ENCODE measurements at places on chromosomes 1 and 21.

GRCh38 chr1:210456731-210457255 lies 128.1 kb downstream of the HHAT start:
- DNase-seq = no peak

DNA sequence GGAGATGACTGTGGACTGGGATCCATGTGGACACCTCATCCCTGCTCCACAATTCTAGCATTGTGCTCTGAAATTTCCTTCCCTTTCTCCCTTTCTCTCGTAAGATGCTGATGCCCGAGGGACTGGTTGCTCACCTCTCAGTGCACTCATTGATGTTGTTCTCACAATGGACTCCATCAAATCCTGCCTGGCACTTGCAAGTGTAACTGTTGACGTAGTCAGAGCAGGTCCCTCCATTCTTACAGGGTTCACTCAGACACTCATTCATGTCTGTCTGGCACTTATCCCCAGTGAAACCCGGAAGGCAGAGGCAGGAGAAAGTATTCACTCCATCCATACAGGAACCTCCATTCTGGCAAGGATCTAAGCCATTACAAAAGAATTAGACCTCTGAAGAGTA lies 45.1 kb upstream of the ADAM30 start:
- DNase-seq = no peak

- no peak for DNase-seq
Measured at GRCh38 chr1:189216886-189217285, 1260.8 kb downstream of the BRINP3 start.

DNA sequence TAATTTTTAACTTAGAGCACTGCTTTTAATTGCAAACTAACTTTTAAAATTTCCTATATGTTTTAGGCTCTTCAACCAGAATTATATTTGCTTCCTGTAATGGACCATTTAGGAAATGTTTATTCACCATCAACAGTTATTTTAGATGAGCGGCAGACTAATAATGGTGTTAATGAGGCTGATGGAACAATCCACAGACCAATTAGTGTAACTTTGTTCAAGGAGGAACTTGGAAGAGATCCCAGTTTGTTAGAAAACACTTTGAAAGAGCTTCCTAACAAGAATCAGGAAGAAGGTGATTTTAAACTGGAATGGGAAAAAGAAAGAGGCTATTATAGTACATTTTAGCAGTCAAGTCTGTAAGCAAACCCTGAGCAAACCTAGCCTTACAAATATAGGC lies 19.4 kb upstream of the GNG5 start:
- DNase-seq = no peak

DNA sequence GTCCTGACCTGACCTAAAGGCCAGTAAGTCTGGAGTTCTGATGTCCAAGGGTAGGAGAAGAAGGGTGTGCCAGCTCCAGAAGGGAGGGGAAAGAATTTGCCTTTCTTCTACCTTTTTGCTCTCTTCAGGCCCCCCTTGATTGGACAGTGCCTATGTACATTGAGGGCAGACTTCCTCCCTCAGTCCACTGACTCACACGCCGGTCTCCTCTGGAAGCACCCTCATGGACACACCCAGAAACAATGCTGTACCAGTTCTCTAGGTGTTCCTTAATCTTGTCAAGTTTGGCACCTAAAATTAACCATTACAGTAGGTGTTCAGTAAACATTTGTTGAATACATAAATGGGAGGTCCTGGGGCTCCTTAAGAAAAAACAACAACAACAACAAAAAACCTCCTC lies 51.0 kb upstream of the POU2F1 start:
- DNase-seq = no peak

GRCh38 chr1:19456968-19457441 lies 28.3 kb downstream of the CAPZB start:
- DNase-seq = no peak

- peak; percentile 56 for DNase-seq
Measured at GRCh38 chr1:223628233-223629125, 37.0 kb downstream of the CAPN8 start.

GRCh38 chr1:164261691-164262240 lies 297.2 kb upstream of the PBX1 start:
- DNase-seq = no peak

DNA sequence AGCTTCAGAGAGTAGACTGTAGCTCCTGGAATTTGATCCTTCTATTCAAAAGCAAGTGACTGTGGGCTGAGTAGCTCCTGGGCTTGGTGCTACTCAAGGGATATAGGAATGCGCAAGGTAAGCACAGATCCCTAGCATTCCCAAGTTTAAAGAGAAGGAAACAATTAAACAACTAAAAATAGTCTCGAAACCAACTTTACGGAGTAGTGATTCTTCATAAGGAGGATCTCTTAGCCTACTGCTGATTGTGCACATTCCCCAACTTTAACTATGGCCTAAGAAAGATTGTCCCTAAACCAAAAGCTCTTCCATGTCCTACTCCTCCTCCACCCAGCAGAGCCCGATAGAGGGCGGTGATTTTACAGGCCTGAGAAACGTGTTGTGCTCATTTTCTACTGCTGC lies 226.5 kb upstream of the CAMK1G start:
- no peak for DNase-seq

DNA sequence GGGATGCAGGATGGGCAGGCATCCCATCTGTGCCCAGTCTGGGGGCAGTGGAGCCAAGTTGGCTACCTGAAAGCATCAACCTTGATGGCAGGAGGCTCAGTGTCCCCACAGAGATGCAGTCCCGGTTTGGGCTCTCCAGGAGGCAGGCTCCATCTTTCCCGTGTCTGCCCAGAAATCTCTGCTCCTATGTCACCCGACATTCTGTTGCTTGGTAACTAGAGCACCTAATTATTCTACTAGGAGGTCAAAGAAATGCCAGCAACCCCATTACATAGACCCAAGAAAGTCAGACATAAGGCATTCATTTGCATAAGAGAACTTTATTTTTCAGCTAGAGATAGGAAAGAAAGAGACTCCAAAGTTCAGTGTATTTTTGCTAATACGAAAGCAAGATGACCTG lies 100.3 kb upstream of the BACE2 start:
- DNase-seq = no peak

GRCh38 chr1:31798086-31798432 lies 17.8 kb downstream of the SPOCD1 start:
- no peak for DNase-seq

- no peak for DNase-seq
Measured at GRCh38 chr1:13549521-13549920, 34.1 kb upstream of the PDPN start.

- peak; percentile 43 for DNase-seq
Measured at GRCh38 chr21:45403825-45404729, 888 bp upstream of the COL18A1 start.

DNA sequence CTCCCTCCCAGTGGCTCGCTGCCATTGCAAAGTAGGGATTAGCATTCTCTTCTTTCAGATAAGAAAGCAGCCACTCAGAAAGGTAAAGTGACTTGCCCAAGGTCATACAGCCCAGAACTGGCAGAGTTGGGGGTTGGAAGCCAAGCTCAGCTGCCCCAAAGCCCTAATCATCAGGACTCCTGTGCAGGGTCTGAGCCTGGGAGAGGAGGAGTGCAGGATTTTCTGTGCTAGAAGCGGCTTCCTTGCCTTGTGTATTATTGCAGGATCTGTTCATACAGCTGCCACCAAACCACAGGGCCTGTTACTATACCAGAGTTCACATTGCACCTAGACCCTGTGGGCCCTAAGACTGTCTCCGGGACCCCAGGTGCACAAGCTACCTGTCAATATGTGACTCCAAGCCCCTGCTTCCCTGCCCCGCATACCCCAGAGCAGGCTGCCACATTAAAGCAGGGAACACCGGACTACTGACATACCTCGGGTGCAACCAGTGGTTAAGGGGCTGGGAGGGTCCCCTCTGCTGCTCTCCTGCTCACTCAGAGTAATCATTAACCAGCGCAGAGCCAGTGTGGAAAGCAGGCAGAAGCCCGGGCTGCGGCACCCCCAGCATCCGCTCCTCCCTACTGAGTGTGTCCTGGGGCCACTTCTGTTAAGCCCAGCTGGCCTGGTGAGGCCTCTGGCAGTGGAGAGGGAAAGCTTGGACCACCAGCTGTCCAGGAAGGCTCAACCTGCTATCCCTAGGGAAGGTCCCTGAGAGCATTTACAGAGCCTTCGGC lies 15.8 kb downstream of the HSPG2 start:
- no peak for DNase-seq

DNA sequence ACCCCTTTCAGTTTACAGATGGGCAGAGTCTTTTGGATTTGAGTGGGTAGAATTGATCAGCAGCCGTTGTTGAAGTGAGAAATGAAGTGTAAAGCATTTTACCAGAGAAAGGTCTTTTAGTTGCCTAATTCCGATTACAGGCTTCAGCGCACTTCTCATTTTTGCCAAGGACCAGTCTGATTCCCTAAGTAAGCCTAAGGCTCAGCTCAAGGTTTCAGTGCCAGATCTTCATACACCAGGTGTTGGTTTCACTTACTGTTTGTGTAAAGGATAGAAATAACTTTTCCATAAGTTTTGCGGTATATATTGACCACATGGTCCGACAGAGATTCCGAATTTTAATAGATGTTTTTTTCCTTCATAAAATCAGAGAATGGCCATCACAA lies 83.9 kb upstream of the BMP8A start:
- no peak for DNase-seq

DNA sequence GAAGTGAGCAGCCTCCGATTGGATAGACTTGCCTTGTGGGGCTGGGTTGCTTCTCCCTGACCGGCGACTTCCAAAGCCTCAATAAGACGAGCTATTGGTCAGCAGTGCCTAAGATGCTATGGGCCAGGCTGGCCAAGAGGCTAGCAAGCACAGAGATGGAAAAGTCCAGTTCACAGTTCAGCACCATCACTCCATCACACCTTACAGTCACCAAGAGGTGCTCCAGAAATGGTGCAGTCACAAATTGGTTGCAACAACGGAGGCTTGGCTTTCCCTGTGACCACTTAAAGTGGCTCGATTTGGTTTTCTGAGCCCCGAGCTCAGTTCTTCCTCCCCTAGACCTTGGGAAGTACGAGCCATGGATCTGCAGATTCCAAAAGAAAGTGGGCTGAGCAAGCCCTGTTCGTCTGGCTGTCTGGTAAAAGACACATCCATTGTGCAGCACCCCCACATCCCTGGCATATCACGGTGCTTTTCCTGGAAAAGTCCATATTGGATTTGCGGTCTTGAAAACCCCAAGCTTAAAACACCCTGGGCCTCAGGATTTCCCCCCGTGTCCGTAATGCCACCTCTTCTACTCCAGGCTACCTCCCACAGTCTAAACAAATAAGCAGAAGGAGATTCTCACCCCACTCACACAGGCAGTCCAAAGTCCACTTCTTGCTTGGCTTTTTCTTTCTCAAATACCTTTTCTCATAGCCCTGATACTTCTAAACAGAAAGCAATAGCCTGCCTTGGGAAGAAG lies 1.3 kb downstream of the SLAMF1 start:
- DNase-seq = no peak

DNA sequence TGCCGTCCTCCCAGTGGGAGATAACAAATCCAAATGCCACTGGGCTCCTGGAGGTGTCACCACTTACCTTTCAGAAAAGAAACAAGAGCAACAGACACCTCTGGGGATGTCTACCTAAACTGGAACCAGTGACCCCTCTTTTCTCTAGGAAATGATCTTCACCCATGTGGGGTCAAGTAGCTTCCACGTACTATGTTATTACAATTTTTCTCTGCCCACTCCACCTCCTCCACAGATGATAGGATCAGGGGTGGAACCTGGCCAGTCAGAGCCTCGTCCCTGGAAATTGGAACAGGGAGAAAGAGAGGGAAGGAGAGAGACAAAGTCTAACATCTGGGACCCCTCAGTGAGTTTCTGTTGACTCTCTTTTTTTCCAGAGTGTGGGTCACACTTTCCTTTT lies 50.1 kb downstream of the H3-3A start:
- no peak for DNase-seq

DNA sequence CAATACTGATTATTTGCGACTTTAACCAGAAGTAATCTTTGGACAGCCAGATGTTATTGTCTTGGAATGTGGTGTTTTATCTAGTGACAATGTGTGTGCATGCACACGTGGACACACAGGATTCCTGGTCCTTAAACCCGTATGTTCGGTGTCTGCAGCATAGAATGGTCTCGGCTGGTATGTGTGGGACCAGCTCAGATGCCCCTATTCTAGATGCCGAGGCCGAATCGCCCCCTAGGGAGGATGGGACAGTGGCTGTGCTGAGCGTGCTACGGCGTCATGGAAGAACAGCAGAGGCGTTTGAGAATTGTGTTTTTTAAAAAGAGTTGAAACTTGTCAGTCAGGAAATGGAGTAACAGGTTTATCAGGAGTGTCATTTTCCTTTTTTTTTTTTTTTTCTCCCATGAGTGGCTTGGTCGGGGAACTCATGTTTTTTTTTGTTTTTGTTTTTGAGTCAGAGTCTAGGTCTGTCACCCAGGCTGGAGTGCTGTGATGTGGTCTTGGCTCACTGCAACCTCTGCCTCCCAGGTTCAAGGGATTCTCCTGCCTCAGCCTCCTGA lies 30.1 kb downstream of the SKI start:
- no peak for DNase-seq

GRCh38 chr1:107048241-107048640 lies 8.2 kb upstream of the PRMT6 start:
- DNase-seq = no peak
